Thyroid gland (tissue), 4 donors: ENCODE measurements at places on chromosomes 5 and 9. TPM values are rescaled to one million over a fixed set of nuclear protein-coding genes. Genes with fewer than 3 reads are reported as not detected.
A peak's percentile ranks its signal among the peaks of the same experiment; 100 is the strongest.

DNA sequence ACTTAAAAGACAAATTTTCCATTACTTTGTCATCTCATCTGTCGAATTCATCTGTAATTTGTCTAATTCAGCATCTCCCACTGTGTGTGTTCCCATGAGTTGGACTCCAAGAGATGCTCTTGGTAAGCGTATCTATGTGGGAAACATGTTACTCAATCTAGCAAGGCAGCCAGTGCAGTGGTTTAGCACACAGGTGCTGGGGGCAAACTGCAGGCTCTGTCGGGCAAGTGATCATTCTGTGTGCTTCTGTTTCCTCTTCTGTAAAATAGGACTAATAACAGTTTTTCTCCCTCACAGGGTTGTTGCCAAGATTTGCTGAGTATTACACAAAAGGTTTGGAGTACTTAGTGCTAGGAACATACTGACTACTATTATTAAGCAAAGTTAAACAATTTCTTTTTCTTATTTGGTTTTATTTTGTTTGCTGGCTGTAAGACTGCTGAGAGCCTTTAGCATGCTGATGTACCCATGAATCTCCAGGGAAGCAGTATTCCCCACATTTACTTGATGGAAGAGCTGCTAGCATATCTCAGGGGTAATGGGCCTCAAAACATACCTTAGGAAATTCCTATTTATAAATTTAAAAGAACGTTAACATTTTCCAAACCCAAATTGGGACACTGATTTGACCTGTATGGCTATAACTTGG lies 709 bp upstream of the GAPT start:
- H3K27ac ChIP-seq: no peak overlapping the region
- H3K27me3 ChIP-seq: no peaks in the 10 kb centered on the region
- no peaks in the 10 kb centered on the region for H3K4me1 ChIP-seq
- H3K4me3 ChIP-seq: no peak overlapping the region
- DNase-seq: no peak
- H3K36me3 ChIP-seq: no peaks in the 10 kb centered on the region

GRCh38 chr9:116000748-116001329 lies 152.8 kb upstream of the PAPPA start:
- no peaks in the 10 kb centered on the region for H3K27me3 ChIP-seq
- no peaks in the 10 kb centered on the region for H3K4me1 ChIP-seq
- H3K36me3 ChIP-seq: no peaks in the 10 kb centered on the region
- no peak overlapping the region for H3K27ac ChIP-seq
- DNase-seq: no peak
- H3K4me3 ChIP-seq: no peak overlapping the region

- peaks cover 8% of the 10 kb centered on the region for H3K4me1 ChIP-seq
- no peaks in the 10 kb centered on the region for H3K27me3 ChIP-seq
- no peak for DNase-seq
- no peak overlapping the region for H3K4me3 ChIP-seq
These were observed 94.1 kb downstream of the CDC42SE2 start for GRCh38 chr5:131357739-131358561.

Gene NXNL2
- not detected for total RNA-seq

- H3K4me3 ChIP-seq: no peak overlapping the region
- H3K27me3 ChIP-seq: no peaks in the 10 kb centered on the region
- no peak overlapping the region for H3K27ac ChIP-seq
- H3K4me1 ChIP-seq: no peaks in the 10 kb centered on the region
- DNase-seq: no peak
These were observed 28.3 kb downstream of the TDRD7 start for GRCh38 chr9:97440160-97440559.

GRCh38 chr5:5270958-5271785 lies 131.0 kb downstream of the ADAMTS16 start:
- no peak overlapping the region for H3K4me3 ChIP-seq
- DNase-seq: peak; percentile 74
- no peak overlapping the region for H3K27ac ChIP-seq
